ENCODE measurements at places on chromosomes 12 and 14.

- no peak for DNase-seq
Measured at GRCh38 chr12:21370845-21371449, 1.8 kb upstream of the IAPP start.

DNA sequence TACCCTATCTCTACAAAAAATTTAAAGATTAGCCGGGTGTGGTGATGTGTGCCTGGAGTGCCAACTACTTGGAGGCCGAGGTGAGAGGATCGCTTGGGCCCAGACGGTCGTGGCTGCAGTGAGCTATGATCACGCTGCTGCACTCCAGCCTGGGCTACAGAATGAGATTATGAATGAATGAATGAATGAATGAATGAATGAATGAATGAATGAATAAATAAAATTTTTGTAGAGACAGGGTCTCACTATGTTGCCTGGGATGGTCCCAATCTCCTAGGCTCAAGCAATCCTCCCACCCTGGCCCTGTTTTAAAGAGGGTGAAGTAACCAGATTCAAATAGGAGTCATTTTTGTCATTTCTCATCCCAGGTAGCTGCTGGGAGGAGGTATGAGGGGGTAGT, 176.2 kb upstream of the HIF1A start:
- DNase-seq = no peak

GRCh38 chr12:75599061-75599460, 87.7 kb upstream of the KRR1 start:
- no peak for DNase-seq

GRCh38 chr12:115204957-115205754, 521.2 kb upstream of the TBX3 start:
- no peak for DNase-seq

GRCh38 chr14:32358781-32359180, 29.7 kb downstream of the AKAP6 start:
- no peak for DNase-seq

DNA sequence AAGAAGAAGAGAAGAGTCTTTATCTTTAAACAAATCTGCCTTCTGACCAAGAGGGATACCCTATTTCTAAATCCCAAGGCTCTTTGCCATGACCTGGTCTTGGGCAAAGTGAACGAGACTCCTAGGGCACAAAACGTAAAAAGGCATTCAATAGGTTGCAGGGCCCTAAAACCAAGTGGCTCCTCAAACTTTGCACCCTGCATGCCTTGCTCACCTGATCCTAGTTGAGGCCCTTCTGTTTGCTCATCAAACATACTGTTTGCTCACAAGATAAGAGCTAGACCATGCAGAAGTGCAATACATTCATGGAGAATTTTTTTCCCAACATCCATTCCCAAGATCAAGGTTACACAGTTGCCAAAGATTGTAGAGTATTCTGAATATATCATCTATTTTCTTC, 7.9 kb upstream of the PRH1 start:
- DNase-seq = no peak

- DNase-seq = no peak
Measured at GRCh38 chr12:15706010-15706676, 83.0 kb downstream of the EPS8 start.

DNA sequence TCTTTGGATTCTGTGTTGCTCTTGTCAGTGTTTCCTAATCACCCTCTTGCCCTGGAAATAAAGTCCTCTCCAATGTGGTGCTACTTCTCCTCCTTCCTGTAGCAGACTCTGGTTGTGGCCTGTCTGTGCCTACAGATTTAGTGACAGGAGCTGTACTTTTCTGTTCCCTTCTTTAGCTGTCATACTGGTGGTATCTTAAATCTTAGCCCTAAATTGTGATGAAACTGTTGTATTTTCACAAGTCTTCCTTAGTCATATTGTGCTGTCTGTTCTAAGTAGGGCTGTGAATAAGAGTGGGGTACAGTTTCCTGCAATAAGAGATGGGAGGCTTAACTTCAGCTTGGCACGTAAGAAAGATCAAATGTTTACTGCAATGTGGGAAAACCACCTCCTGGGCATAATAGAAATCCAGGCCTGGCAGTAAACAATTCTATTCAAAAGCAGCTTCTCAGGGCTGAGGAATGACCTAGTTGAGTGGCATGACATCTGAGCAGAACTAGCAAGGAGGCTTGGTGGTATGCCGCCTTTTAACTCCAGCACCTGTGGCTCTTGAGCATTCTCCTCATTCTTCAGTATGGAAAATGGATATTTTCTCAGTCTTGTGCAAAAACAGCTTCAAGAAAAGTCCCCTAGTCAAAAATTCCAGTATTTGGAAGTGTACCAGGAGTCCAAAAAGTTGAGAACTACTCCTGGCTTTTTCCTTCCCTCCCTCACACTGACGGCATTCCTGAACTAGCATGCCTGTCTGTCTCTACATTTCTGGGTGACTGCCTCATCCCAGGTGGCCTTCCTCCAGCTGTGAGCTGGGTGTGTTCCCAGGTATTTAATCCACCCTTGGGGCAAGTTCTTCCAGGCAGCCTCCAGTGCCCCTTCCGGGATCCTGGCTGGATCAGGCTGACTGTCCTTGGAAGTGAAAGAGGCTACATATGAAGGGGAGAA, 19.5 kb downstream of the ANO6 start:
- DNase-seq = peak; percentile 23

DNA sequence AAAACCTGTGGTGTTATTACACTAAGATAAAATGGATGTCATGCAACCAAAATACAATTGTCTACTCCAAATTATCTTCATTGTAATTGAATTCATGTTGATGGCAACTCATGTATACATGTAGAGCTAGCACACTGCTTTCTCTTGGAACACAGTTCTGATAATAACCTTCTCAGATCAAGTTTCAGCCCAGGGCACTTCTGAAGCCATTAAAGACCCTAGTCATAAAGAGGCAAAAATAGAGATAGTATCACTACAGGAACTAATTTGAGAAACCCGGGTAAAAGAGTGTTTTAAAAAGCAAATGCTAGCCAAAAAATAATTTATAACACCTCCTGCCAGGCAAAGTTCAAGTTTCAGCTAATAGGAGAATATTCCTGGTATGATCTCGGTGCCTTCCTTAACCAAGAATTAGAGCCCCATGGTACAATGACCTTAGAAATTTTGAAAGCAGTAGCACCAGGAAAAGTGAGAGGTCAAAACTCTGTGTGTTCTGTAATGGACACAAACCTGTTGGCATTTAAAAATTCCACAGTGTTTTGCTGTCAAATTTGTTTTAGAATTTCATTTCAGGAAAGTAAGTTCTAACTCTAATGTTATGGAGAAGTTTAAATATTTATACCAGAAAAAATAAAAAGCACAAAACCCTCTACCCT, 105.0 kb upstream of the FRMD6 start:
- DNase-seq = no peak

DNA sequence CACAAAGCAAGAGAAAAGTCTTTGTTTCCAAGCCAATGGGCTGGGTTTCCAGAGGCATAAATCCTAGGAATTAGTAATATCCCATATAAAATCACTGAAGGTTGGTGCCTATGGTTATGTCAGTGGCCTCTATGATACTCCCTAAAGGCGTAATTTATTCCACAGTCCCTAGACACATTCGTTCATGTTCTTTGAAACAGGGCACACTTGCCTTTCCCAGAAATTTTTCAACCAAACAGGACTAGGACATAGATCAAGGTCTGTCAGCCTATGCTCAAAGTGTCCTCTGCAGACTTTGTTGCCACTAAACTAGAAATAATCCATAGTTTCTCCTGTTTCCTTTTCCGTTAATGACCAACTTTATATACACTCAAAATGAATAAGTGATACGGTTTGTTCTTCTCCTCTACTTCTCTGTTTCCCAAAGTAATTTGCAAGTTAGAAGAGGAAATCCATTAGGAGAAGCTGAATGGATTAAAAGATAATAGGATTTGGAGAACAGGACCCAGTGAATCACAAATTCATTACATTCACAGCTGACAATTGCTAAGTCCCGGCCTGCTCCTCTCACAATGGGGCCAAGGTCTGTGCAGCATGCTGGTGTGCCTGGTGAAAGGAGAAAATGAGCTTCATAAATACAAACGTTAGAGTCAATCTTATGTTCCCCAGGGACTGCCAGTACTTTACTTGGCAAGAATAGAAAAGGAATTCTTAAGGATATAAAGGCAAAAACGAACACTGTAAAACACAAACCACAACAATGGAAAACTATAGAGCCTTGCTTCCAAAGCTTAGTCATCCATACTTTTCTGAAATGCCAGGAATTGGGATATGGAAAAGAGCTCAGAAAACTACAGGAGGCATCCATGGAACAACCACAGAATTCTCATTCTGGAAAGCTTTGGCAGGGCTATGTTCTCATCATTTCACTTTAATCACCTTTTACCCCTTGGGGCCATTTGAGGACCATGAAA, 966.2 kb downstream of the NRXN3 start:
- no peak for DNase-seq

DNA sequence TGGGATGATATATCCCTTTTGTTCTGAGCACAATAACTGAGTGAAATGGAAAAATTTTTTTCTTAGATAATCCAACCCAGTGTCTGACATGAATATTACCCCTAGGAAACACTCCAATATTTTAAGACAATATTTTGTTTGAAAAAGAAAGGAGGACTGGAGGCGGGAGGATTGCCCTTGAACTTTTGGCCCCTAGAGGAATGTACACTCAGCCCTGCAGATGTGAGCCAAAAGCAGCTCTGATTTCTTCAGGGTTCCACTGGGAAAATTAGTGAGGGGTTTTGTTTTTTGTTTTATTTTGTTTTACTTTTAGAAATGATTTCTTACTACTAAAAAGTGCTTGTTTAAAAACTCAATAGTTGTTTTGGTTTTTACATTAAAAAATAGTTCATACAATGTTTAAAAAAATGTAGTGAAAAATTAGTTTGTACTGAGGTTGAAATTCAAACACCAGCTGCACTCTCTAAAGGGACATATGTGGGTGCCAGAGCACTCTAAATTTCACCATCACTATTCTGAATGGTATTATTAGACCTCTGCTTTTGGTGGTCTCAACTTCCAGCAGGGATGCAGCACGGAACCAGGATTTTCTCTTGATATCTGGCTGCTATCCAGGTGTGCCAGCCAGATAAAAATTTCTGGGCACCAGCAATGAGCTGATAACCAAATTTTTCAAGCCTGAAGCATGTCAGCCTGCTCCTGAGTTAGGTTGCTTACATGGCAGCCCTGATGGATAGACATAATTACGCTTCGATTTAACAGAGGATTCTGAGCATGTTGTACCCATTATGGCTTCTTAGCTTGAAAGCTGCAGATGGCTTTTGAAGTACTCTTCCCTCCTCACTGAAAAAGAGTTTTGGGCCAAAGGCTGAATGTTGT, 141.9 kb downstream of the ANO6 start:
- no peak for DNase-seq

GRCh38 chr14:102096569-102097188, 9.8 kb upstream of the HSP90AA1 start:
- DNase-seq = peak; percentile 75

DNA sequence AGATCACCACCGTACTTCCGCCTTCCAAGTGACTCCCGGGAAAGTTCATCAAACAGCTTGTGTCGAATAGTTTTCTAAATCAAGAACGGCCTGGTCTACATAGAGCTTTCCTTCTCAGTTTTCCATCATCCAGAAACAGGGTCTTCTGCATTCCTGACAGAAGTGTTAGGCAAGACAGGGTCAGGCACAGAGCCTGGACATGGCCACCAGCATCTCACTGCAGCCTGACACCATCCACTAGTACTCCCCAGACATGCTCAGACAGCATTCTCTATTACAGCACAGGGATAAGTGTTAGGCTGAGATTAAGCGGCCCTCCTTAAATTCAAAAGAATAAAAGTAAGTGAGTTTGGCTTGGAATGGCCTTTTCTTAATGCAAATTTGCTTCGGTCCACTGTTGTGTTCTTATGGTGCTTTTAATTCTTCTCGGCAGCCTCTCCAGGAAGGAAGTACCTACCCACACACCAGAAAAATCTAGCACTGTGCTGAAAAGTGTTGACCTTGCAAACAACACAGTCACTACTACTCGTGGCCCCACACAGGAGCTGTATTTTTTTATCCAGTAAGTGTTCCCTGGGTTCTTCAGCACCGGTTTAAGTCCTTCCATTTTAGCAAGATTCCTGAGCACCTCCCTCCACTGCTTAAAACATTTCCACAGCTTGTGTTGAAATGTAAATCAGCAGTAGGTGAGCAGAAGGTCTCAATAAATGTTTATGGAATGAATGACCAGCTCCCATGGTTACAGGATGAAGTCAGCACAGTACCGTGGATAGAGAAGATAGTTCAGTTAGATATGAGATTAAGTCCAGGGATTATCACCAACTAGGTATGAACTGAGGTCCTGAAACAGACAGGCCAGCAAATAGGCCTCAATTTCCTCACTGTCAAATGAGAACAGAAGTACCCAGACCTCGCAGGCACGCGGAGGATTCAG, 44.1 kb downstream of the SETD3 start:
- no peak for DNase-seq

DNA sequence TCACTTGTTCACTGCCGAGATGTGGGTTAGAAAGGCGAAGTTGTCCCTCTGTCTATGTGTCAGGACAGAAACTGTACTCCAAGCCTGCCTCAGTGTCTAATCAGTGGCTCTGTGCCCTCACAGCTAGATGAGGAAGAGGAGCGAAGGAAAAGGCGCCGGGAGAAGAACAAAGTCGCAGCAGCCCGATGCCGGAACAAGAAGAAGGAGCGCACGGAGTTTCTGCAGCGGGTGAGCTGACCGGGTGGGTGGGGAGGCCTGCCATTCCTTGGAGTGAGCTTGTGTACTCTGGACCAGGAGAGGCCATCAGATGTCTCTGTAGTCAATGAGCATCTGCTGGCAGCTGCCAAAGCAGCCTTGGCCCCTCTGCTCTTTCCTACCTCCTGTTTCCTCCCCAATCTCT, 33.5 kb downstream of the JDP2 start:
- no peak for DNase-seq

- no peak for DNase-seq
Measured at GRCh38 chr12:127038152-127038551, 1228.8 kb upstream of the TMEM132C start.

DNA sequence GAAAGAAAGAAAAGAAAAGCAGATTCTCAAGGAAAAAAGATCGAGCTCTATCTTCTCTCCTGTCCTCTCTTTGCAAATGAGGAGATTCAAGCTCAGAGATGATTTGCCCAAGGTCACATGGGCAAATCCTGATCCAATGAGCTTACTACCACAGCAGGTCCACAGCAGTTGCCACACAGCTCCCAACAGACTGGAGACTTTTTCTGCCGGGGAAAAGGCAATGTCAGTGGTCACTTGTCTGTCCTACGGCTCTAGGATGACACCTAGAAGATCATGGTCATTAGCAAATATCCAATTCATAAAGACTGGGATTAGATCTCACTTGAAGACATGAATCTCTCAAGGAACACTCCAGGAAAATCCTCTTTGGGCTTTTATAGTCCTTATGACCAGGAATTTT, 58.8 kb downstream of the TTC7B start:
- no peak for DNase-seq

DNA sequence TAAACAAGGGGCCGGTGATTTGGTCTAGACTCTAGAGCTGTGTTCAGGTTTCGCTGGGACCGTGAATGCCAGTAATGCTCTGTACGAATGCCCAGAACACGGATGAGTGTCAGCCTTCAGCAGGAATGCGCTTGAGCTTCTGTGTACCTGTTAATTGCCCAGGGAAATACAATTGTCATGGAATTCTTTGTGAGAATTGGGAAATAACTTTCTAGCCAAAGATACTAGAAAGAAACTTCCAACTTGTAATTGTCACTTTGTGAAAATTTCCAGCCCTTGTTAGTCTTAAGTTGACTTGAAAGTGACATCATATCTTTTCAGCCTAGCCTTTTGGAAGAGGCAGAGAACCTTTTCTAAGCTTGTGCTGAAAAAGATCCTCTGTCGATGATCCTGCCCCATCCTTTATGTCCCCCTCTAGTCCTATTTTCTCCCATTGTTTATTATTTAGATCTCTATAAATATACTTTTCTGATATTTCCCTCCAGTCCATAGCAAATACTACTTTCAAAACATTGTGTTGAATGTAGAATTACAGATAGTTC, 2.7 kb downstream of the CHST11 start:
- DNase-seq = no peak
